ENCODE measurements at places on chromosomes 13 and 19. TPM values are rescaled to one million over a fixed set of nuclear protein-coding genes. Genes with fewer than 3 reads are reported as not detected.

Gene CYP4F3
- total RNA-seq = 1.3 TPM

Gene IFI30
- total RNA-seq = 236 TPM

DNA sequence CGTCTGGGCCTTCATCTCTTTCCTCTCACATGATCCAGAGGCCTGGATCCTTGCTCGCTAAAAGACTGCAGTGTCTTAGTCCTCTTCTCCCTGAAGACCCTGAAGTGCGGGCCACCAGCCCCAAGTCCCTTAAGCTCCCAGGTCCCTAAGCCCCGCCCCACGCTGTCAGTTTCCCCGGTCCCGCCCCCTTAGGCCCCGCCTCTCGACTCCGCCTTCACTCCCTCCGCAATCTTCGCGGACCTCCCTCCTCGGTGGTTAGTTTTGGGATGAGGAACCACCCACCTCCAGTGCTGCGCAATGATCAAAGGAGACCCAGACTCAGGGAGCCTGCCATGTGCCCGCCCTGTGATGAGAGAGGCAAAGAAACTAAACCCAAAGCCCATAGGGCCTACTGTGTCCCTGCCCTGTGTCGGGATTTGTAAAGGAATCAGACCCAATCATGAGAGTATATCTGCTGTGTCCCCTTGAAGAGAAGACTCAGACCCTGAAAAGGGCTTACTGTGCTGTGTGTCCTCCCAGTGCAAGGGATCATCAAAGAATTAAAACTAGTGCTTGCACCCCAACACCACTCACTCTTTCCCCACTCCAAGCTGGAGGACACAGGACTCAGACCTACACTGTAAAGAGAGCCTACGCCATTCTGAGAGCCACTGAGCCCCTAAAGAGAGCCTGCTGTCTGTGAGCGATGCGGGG lies 3.0 kb upstream of the COX6B1 start:
- DNase-seq = no peak

Gene ZSCAN4
- total RNA-seq = not detected

Gene RPL36
- 564 TPM for total RNA-seq

- DNase-seq = no peak
Measured at GRCh38 chr19:22628401-22628800, 5.7 kb upstream of the ZNF492 start.

Gene FKRP
- 13.2 TPM for total RNA-seq

DNA sequence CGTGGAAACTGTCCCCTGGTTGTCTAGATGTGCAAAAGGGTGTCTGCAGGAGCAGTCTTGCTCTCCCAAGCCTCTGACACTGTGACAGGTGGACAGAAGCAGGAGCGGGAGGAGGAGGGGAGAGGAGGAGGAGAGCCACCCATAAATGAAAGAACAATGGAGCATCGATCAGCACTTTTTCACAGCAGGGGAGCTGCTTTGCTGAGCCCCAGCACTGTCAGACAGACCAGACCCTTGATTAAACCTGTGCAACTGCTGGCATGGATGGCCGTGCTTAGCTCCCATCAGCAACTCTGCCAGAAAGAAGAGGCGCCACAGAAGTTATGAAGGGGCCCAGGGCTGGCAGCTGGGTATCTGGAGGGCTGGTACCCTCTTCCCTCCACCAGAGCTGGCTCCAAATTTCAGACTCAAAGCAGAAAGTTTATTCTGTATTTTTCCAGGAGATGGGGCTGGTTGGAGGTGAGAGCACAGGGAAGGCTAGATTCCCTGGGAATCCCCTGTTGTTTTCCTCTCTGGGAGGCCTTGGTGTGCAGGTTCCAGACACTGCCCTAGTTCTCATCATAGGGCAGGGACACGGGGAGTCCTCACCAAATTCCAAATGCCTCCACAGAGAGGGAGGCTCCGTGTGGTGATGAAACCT lies 1192.2 kb downstream of the UQCRFS1 start:
- no peak for DNase-seq
